ENCODE measurements at places on chromosomes 4 and X.

GRCh38 chr4:148182230-148182911 lies 259.8 kb downstream of the NR3C2 start:
- no peak for DNase-seq

DNA sequence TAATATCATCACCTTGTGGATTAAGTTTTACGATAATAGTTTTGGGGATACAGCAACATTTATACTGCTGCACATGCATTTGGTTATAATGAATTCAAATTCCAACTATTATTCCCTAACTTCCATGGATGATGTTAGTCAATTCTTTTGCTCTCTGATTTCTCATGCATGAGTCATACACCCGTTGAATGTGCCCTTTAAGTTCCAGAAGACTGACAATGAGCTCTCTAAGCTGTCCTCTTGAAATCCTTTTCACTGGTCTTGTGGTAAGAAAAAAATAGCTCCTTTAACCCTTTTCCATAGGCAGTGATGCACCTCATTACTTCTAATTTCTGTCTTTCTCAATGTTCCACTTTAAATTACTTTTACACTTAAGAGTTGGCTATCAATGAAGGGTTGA lies 1095.2 kb upstream of the POU3F4 start:
- DNase-seq, result no peak

DNA sequence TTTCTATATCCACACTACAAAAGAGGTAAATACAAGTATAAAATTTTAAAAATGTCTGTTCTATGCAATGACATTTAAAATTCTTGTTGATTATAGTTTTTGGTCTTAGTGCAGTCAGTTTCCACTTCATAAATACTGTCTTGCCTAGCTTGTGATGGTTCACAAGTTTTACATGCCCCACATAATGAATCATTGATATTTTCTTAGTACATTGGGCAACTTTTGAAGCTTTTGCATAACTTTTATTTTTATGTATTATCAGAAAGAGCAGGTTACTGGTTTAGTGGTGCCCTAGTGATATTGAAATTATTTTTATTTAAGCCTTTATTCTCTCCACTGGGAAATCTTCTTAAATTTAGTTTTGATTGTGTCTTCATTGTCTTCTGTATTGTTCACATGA lies 388.0 kb downstream of the CCSER1 start:
- DNase-seq, result no peak

GRCh38 chr4:117996891-117997290 lies 37.4 kb upstream of the NDST3 start:
- no peak for DNase-seq

DNA sequence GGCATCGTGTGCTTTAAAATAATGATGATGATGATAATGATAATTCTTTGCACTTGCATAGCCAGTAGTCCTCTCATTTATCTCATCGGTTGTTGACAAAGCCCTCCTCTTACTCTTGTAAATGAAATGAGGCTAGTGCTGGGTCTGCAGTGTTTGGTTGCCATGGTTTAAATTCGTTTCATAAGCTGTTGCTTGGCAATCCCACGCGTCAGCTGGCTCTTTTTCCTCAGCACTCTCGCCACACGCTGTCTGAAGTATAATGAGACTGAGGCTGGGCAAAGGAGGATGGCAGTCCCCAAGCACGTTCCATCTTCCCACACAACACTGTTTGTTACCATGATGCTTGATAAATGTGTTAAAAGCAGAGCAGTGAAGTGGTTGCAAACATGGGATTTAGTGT lies 15.5 kb downstream of the PAGE4 start:
- no peak for DNase-seq

Measured in CD4-positive, alpha-beta T cell treated with Interleukin-15 for 1 hour (primary cell).